Bladder microvascular endothelial cell (primary cell): ENCODE measurements at places on chromosomes 16 and 17. TPM values are rescaled to one million over a fixed set of nuclear protein-coding genes. Genes with fewer than 3 reads are reported as not detected.

IGF2BP1 gene
- total RNA-seq: 0.13 and 0.16 TPM in 2 replicates

CCL8 gene
- total RNA-seq: 0.13 and 0.16 TPM in 2 replicates

TP53TG3 gene
- total RNA-seq: not detected in 2 replicates

MYH3 gene
- total RNA-seq: under 0.01 and 0.88 TPM in 2 replicates

UBE2G1 gene
- total RNA-seq: 18.9 and 37.3 TPM in 2 replicates

ABCC11 gene
- total RNA-seq: not detected in 2 replicates

TMC6 gene
- 40.0 and 49.0 TPM in 2 replicates for total RNA-seq

IL34 gene
- 1.3 and 14.3 TPM in 2 replicates for total RNA-seq

PHLPP2 gene
- total RNA-seq: 3.9 and 9.1 TPM in 2 replicates

C16orf92 gene
- not detected in 2 replicates for total RNA-seq

TP53TG3B gene
- not detected in 2 replicates for total RNA-seq

LGALS9B gene
- not detected in 2 replicates for total RNA-seq

UNC119 gene
- 14.4 and 28.1 TPM in 2 replicates for total RNA-seq

ITGAD gene
- not detected in 2 replicates for total RNA-seq

PRSS33 gene
- not detected in 2 replicates for total RNA-seq

CEP295NL gene
- total RNA-seq: 1.3 and 6.4 TPM in 2 replicates

TANGO6 gene
- total RNA-seq: 16.7 and 28.7 TPM in 2 replicates

ITGAL gene
- not detected in 2 replicates for total RNA-seq
